ENCODE measurements at places on chromosomes 4 and X.

DNA sequence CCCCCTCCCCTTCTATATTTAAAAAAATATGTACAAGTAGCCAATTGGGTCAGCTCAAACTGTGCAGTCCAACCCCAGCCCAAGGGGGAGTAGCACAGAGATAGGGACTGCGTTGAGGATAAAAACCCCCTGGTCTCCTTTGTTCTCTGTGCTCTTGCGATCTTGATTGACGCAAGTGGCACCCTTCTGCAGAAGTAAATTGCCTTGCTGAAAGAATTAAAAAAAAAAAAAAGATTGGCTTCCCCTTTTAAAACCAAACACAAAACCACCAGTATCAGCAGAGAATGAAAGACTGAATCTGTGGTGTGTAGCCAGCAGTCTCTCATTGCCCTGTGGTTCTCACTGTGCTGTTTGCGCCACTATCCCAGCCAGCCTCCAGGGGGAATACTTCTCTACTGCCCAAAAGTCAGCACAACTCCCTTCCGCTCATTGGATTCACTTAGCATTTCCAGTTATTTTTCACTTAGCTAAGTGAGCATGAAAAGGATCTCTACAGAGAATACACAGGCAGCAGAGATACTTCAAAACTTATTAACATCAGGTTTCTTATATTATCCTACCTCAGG lies 29.7 kb downstream of the MANBA start:
- DNase-seq = no peak

GRCh38 chr4:152956650-152957436 lies 20.7 kb downstream of the FHDC1 start:
- peak; percentile 76 for DNase-seq

DNA sequence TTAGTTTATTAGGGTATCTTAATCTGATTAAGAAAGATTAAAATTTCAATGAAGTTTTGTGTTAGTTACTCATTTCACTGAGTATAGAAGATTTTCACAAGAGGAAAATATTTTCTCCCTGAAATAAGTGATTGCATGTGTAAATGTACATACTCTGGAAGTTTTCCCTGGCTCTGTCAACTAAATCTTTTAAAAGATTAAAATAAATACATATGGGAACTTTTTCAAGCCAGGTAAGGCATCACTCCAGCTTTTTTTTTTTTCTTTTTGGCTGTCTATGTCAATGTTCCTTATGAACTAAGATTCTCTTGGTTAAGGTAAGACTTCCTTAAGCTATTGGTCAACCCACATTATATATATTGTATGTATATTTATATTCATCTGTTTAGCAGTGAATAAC lies 117.6 kb downstream of the CBR4 start:
- DNase-seq = no peak

DNA sequence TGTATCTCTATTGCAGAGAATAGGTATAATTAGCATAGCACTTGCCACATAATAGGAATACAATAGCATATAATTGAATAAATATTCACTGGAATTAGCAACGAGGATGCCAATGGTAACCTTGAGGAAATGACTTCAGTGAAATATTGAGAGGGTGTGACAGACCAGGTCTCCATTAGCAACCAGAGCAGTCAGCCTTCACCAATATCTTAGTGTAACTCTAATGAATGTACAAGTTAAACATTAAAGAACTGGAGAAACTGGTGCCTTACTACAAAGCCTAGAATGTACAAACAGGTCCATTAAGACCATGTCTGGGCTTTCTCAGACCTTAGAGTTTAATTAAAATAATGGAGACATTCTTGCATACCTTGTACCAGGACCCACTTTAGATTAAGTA lies 143.0 kb downstream of the MAGEB17 start:
- DNase-seq = no peak

- no peak for DNase-seq
Observed at GRCh38 chr4:11824566-11824965, 395.9 kb upstream of the HS3ST1 start.

- no peak for DNase-seq
Observed at GRCh38 chrX:64395568-64395929, 297 bp upstream of the MTMR8 start.
